ENCODE measurements at places on chromosomes 11 and 22. TPM values are rescaled to one million over a fixed set of nuclear protein-coding genes. Genes with fewer than 3 reads are reported as not detected.

CRYBB2 gene
- not detected for total RNA-seq

WBP2NL gene
- 0.60 TPM for total RNA-seq

MAML2 gene
- 28.7 TPM for total RNA-seq

TMEM41B gene
- 61.4 TPM for total RNA-seq

MED19 gene
- 11.9 TPM for total RNA-seq

CAPRIN1 gene
- total RNA-seq = 286 TPM

ART1 gene
- not detected for total RNA-seq

TYR gene
- total RNA-seq = not detected

PHF21B gene
- not detected for total RNA-seq

C11orf87 gene
- total RNA-seq = under 0.01 TPM

PVALB gene
- not detected for total RNA-seq

TSGA10IP gene
- not detected for total RNA-seq

LDLRAD3 gene
- 3.3 TPM for total RNA-seq

SPI1 gene
- not detected for total RNA-seq

TMPRSS4 gene
- not detected for total RNA-seq

OR4A16 gene
- total RNA-seq = not detected

ZNF280B gene
- 2.2 TPM for total RNA-seq

CSKMT gene
- total RNA-seq = 3.5 TPM

CCDC87 gene
- total RNA-seq = 0.32 TPM

CWF19L2 gene
- total RNA-seq = 11.9 TPM

ANGPTL5 gene
- not detected for total RNA-seq

TENM4 gene
- 57.3 TPM for total RNA-seq

GGT5 gene
- 0.23 TPM for total RNA-seq

OR5I1 gene
- not detected for total RNA-seq

HOATZ gene
- not detected for total RNA-seq

KRTAP5-1 gene
- not detected for total RNA-seq

KCNE3 gene
- total RNA-seq = 4.5 TPM
